ENCODE measurements at places on chromosomes 3 and 15. TPM values are rescaled to one million over a fixed set of nuclear protein-coding genes. Genes with fewer than 3 reads are reported as not detected.

- DNase-seq, result no peak
Measured at GRCh38 chr3:4359805-4360502, 56.8 kb downstream of the SETMAR start.

GRCh38 chr15:78414621-78415250 lies 23.3 kb upstream of the IREB2 start:
- DNase-seq, result no peak

DNA sequence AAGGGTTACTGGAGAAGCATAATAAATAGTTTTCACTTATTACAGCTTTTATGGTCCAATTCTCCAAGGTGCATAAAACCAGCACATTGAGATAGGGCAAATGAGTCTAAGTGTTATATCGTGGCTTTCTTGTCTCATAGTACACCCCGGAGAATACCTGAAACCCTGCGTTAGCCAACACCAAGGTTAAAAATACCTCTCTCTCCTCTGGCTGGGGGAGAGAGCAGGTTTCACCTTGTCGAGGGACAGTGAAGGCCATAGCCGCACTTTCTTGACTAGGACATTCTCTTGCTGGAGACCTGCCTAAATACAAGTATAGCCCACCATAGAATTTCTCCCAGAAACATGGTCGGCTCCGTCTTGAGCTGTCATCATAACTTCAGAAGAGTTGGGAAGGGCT lies 51.4 kb upstream of the ATOSA start:
- DNase-seq, result no peak

The PTX3 gene
- 33.4 TPM for polyA plus RNA-seq
